Adipose tissue (tissue), 3 donors: ENCODE measurements at places on chromosomes 2 and 18. TPM values are rescaled to one million over a fixed set of nuclear protein-coding genes. Genes with fewer than 3 reads are reported as not detected.

The TSPYL6 gene
- not detected for polyA plus RNA-seq

The RIF1 gene
- polyA plus RNA-seq: 3.8 TPM

The ANKRD62 gene
- polyA plus RNA-seq: 0.03 TPM

The CYBRD1 gene
- polyA plus RNA-seq: 79.3 TPM

The SPP2 gene
- not detected for polyA plus RNA-seq

The ZSWIM2 gene
- not detected for polyA plus RNA-seq

The CHRNG gene
- polyA plus RNA-seq: not detected

The ACKR3 gene
- 168 TPM for polyA plus RNA-seq

The TPO gene
- polyA plus RNA-seq: 10.3 TPM

The AMER3 gene
- 0.11 TPM for polyA plus RNA-seq

The HNMT gene
- polyA plus RNA-seq: 19.2 TPM

The ALS2 gene
- polyA plus RNA-seq: 8.1 TPM

The CRACDL gene
- 4.5 TPM for polyA plus RNA-seq

The CNTNAP5 gene
- polyA plus RNA-seq: not detected

The MYCN gene
- polyA plus RNA-seq: 0.45 TPM

The FBXO48 gene
- polyA plus RNA-seq: 0.44 TPM

The CAPN14 gene
- polyA plus RNA-seq: 0.19 TPM

The C2orf81 gene
- polyA plus RNA-seq: 2.4 TPM

The SRD5A2 gene
- polyA plus RNA-seq: under 0.01 TPM

The FBLN7 gene
- 0.66 TPM for polyA plus RNA-seq

The CRYGD gene
- not detected for polyA plus RNA-seq

The DHRS9 gene
- 4.0 TPM for polyA plus RNA-seq

The UPP2 gene
- polyA plus RNA-seq: 0.10 TPM
